ENCODE measurements at places on chromosomes 11 and 22.

- DNase-seq, result peak; percentile 58
- H3K4me1 ChIP-seq, result peaks cover 36% of the 10 kb centered on the region
- H3K27ac ChIP-seq, result peak within 1 kb of the TSS; percentile 85
- no peaks in the 10 kb centered on the region for H3K36me3 ChIP-seq
- H3K27me3 ChIP-seq, result no peaks in the 10 kb centered on the region
Measured at GRCh38 chr11:61752117-61752924, at the start of gene MYRF. TSS of gene MYRF (plus strand) at chr11:61752636. CDS start at chr11:61752745, 109 bp downstream.

DNA sequence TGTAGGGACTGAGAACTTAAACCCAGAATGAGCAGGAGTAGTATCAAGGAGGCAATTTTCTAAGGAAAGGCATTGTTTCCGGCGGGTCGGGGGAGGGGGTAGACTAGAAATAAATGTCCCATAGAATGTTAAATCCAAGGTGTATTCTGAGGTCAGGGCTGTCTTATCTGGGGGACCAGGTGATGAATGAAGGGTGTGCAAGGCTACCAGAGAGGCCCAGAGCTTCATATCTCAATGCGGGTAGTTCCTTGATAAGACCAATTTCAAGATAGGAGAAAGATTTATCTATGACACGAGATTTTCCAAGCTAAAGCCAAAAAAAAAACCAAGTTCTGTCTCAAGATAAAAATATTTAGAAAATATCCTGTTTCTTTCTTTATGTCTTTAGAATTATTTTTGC lies 8.3 kb upstream of the RCE1 start:
- no peak for DNase-seq
- peaks cover 3% of the 10 kb centered on the region for H3K4me1 ChIP-seq
- H3K27me3 ChIP-seq, result no peaks in the 10 kb centered on the region
- H3K4me3 ChIP-seq, result no peak overlapping the region
- H3K36me3 ChIP-seq, result no peaks in the 10 kb centered on the region

DNA sequence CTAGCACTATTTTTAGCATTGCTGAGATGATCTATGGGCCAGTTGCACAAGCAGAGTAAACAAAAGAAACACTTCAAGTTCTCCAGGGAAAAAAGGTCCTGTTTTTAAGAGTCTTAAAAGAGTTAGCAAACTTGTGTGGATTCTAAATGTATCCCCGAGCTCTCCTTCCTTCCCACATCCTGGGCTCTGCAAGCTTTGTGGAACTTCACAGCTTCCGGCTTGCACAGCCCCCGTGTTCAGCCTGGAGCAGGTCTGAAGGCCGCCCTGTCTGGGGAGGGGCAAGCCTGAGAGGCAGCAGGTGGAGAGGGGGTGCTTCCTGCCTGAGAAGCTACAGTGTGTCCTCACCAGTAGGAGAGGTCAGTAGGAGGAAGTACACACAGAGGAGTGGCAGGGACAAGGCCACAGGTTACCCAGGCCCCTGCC lies 35.1 kb upstream of the SUSD2 start:
- H3K4me3 ChIP-seq, result no peak overlapping the region
- H3K4me1 ChIP-seq, result peaks cover 67% of the 10 kb centered on the region
- no peaks in the 10 kb centered on the region for H3K36me3 ChIP-seq
- peak; percentile 62 for DNase-seq
- no peaks in the 10 kb centered on the region for H3K27me3 ChIP-seq

DNA sequence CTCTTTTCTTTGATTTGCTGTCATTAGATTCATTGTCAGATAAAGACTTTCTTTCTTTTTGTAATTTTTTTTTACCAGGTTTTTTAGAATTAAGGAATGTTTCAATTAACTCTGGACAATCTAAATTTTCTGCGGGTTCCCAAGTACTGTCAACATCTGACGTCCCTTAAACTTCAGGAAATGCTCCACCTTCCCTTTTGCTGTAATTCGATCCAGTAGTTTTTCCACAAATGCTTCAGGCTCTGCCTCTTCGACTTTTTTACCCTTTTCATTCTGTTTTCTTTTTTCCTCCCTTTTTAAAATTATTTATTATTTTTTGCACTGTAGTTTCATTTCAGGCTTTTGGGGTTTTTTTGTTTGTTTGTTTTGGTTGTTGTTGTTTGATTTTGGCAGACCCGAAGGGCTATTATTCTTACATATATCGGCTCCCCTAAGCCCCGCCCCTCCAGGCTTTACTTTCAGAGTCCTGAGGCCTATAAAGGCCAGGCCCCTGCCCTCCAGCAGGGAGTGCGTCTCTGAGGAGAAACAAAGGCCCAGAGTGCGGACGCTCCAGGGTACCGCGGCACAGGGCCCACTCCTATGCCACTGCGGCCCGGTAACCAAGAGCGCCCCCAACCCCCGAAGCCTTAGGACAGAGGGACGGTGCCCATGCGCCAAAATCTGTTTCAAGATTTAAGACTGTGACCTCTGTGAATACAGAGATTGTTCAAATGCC lies 116.4 kb downstream of the TYR start:
- peak; percentile 14 for DNase-seq
- H3K27ac ChIP-seq, result no peak overlapping the region
- H3K27me3 ChIP-seq, result no peaks in the 10 kb centered on the region
- H3K4me1 ChIP-seq, result no peaks in the 10 kb centered on the region

- no peaks in the 10 kb centered on the region for H3K36me3 ChIP-seq
- peak overlapping the region; percentile 87 for H3K27ac ChIP-seq
- H3K27me3 ChIP-seq, result no peaks in the 10 kb centered on the region
- peaks cover 49% of the 10 kb centered on the region for H3K4me1 ChIP-seq
- no peak for DNase-seq
Measured at GRCh38 chr11:44727114-44727372, 281 bp downstream of the TSPAN18 start.
